Osteocyte (in vitro differentiated cells): ENCODE measurements at places on chromosomes 11 and 22. TPM values are rescaled to one million over a fixed set of nuclear protein-coding genes. Genes with fewer than 3 reads are reported as not detected.

DNA sequence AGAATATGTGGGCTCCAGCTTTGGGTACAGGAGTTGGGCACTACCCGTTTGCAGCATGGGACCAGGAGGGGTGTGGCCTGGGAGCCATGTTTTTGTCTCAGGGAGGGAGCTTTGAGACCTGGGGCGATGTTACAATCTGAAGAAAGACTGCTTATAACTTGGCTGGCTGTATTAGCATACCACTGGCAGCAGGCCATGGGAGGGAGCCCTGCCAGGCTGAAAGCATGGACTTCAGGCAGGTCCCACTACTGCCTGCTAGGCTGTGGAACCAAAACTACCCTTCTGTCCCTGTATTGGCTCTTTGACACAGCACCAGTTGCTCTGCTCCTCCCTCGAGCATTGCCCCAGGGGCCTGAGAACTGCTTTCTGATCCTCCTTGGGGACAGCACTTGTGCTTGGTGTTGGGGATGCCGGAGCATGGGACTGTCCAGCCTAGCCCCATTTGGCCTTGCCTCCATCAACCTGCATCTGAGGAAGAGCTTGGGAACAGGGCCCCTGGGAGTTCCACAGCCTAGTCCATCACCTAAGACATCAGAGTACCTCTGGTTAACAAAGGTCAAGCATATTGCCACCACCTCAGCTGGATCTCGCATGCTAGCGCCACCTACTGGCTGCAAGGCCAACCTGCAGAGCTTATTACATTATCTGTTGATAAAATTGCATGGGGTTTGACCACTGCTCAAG is 217.4 kb downstream of the SBF2 start:
- H3K27me3 ChIP-seq, result no peaks in the 10 kb centered on the region
- no peak for DNase-seq
- no peak overlapping the region for H3K27ac ChIP-seq

- no peak overlapping the region for H3K27ac ChIP-seq
- no peak for DNase-seq
- peaks cover 6% of the 10 kb centered on the region for H3K36me3 ChIP-seq
- H3K4me3 ChIP-seq, result no peak overlapping the region
- no peaks in the 10 kb centered on the region for H3K27me3 ChIP-seq
- H3K4me1 ChIP-seq, result no peaks in the 10 kb centered on the region
Measured at GRCh38 chr11:114386131-114386530, 14.2 kb downstream of the C11orf71 start.

MRGPRX4 gene
- not detected in 2 replicates for total RNA-seq

GRCh38 chr22:40982482-40983385 is 31.6 kb downstream of the RBX1 start:
- H3K27me3 ChIP-seq, result no peaks in the 10 kb centered on the region
- H3K4me3 ChIP-seq, result no peak overlapping the region
- DNase-seq, result no peak
- no peaks in the 10 kb centered on the region for H3K36me3 ChIP-seq
- H3K27ac ChIP-seq, result no peak overlapping the region

FOLH1 gene
- not detected in 2 replicates for total RNA-seq

DNA sequence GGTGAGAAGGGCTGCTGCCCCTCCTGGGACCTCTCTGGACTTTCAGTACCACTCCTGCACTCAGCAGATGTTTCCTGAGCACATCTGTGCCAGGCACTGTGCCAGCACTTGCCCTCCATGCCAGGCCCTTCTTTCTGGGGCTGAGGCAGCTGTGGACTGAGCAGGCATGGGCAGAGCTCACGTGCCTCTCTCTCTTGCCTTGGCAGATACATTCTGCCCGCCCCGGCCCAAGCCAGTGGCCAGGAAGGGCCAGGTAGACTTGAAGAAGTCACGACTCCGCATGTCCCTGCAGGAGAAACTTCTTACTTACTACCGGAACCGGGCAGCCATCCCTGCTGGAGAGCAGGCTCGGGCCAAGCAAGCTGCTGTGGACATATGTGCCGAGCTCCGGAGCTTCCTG is 8.3 kb upstream of the ATF4 start:
- H3K4me1 ChIP-seq, result peaks cover 4% of the 10 kb centered on the region
- no peak for DNase-seq
- no peaks in the 10 kb centered on the region for H3K27me3 ChIP-seq

GRCh38 chr22:37062376-37062675 is 10.8 kb downstream of the KCTD17 start:
- H3K4me3 ChIP-seq, result no peak overlapping the region
- H3K4me1 ChIP-seq, result no peaks in the 10 kb centered on the region

- no peak overlapping the region for H3K27ac ChIP-seq
- no peaks in the 10 kb centered on the region for H3K27me3 ChIP-seq
- no peak for DNase-seq
- no peak overlapping the region for H3K4me3 ChIP-seq
- peaks cover 31% of the 10 kb centered on the region for H3K36me3 ChIP-seq
- peaks cover 4% of the 10 kb centered on the region for H3K4me1 ChIP-seq
Measured at GRCh38 chr22:19039796-19040280, 82.4 kb downstream of the DGCR2 start.

DNA sequence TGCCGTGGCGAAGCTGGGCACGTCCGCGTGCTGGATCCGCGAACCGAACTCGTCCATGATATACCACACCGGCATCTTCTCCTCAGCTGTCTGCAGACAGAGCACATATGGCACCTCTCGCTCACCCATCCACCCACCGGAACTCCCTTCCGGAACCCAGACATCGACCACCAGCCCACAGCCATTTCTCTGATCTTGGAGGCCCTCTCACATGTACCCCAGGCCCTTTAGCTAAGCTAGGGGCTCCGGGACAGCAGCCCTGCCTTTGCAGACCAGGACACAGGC is 7.1 kb downstream of the TTLL12 start:
- DNase-seq, result no peak
- H3K4me1 ChIP-seq, result peaks cover 6% of the 10 kb centered on the region
- no peak overlapping the region for H3K27ac ChIP-seq
- H3K4me3 ChIP-seq, result no peak overlapping the region
- no peaks in the 10 kb centered on the region for H3K27me3 ChIP-seq

- H3K4me1 ChIP-seq, result peaks cover 49% of the 10 kb centered on the region
- peak overlapping the region; percentile 30 for H3K4me3 ChIP-seq
- no peaks in the 10 kb centered on the region for H3K36me3 ChIP-seq
- peak overlapping the region; percentile 95 for H3K27ac ChIP-seq
Measured at GRCh38 chr11:10900681-10901415, 43.0 kb upstream of the ZBED5 start.

MUC6 gene
- total RNA-seq, result not detected in 2 replicates

DNA sequence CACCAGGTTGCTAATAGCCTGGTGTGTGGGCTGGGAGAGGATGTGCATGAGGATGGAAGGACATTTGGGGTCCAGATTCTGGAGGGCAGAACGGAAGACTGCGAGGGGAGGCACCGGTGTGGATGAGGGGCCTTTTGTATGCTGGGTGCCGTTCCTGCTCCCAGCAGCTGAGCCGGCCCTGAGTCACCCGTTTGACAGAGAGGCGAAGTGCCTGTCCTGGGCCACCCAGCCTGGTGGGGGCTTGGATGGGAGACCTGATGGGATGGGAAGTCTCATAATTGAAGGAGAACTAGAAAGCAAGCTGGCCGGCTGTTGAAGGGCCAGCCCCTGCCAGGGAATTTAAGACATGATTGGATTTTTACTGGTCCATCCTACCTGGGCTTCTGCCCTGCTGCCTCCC is 10.8 kb downstream of the CACNA1I start:
- H3K27me3 ChIP-seq, result peaks cover 22% of the 10 kb centered on the region
- H3K27ac ChIP-seq, result no peak overlapping the region
- peaks cover 7% of the 10 kb centered on the region for H3K4me1 ChIP-seq
- no peak overlapping the region for H3K4me3 ChIP-seq
- no peaks in the 10 kb centered on the region for H3K36me3 ChIP-seq

- no peak overlapping the region for H3K4me3 ChIP-seq
- H3K27me3 ChIP-seq, result peaks cover 3% of the 10 kb centered on the region
- no peaks in the 10 kb centered on the region for H3K36me3 ChIP-seq
- no peak for DNase-seq
- no peak overlapping the region for H3K27ac ChIP-seq
Measured at GRCh38 chr11:14764579-14765527, 121.2 kb downstream of the PDE3B start.

DNA sequence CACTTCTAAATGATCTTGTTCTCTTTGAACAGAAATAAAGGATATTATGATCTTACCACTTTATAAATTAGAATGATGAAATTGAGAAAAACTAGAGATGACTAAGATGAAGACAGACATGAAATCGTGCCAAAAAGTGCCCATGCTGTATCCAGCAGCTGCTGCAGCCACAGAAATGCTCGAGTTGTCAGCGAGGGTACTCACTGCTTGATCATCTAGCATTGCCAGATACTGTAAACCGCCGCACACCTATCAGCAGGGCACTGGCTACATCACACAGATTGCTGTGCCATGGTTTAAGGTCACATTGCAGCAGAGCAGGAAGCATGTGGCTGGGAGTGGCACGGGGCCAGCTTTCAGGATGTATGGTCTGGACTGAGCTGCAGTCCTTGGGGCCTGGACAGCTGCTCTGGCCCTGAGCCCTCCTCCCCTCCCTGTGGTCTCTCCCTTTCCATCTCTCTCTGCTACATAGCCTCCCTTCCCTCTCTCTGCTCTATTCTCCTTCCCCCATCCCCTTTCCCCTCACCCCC is 51.0 kb upstream of the SEPTIN5 start:
- H3K36me3 ChIP-seq, result no peaks in the 10 kb centered on the region
- H3K4me1 ChIP-seq, result peaks cover 70% of the 10 kb centered on the region
- DNase-seq, result peak; percentile 92
- H3K27me3 ChIP-seq, result no peaks in the 10 kb centered on the region
- H3K4me3 ChIP-seq, result no peak overlapping the region

- H3K4me1 ChIP-seq, result peaks cover 14% of the 10 kb centered on the region
- H3K27ac ChIP-seq, result peak overlapping the region; percentile 73
- H3K27me3 ChIP-seq, result peaks cover 32% of the 10 kb centered on the region
- peak overlapping the region; percentile 92 for H3K4me3 ChIP-seq
- H3K36me3 ChIP-seq, result no peaks in the 10 kb centered on the region
- no peak for DNase-seq
Measured at GRCh38 chr22:24952837-24953383, 394 bp downstream of the KIAA1671 start.

DNA sequence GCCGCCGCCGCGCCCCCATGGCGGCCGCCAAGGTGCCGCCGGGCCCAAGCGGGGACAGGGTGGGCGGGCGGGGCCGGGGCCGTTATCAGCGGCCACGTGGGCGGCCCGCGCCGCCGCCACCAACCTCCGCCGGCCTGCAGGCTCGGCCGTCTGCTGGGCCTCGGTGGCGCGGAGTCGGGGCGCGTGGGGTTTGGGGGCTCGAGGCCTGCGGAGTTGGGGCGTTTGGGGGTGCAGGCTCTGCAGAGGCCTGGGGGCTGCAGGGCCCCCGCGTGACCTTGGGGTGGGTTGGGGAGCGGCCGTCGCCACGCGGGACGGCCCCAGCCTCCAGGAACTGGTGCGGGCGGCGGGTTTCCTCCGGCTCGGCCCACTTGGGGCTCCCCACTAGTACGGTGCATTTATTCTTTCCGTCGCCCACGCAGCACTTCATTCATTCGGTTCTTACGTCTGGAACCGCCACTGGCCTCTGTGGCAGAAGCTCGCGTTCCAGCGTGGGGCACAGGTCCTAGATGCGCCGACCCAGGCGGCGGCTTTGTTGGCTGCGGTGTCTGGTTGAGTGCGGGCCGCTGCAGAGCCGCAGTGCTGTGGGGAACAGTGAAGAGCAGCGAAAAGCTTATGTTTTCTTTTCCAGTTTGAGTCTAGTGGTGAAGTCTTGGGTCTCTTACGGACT is 740 bp upstream of the TRMT2A start:
- peaks cover 17% of the 10 kb centered on the region for H3K4me1 ChIP-seq
- H3K4me3 ChIP-seq, result peak overlapping the region; percentile 84
- no peaks in the 10 kb centered on the region for H3K27me3 ChIP-seq
- DNase-seq, result no peak
- H3K27ac ChIP-seq, result peak overlapping the region; percentile 75
- H3K36me3 ChIP-seq, result peaks cover 18% of the 10 kb centered on the region

DNA sequence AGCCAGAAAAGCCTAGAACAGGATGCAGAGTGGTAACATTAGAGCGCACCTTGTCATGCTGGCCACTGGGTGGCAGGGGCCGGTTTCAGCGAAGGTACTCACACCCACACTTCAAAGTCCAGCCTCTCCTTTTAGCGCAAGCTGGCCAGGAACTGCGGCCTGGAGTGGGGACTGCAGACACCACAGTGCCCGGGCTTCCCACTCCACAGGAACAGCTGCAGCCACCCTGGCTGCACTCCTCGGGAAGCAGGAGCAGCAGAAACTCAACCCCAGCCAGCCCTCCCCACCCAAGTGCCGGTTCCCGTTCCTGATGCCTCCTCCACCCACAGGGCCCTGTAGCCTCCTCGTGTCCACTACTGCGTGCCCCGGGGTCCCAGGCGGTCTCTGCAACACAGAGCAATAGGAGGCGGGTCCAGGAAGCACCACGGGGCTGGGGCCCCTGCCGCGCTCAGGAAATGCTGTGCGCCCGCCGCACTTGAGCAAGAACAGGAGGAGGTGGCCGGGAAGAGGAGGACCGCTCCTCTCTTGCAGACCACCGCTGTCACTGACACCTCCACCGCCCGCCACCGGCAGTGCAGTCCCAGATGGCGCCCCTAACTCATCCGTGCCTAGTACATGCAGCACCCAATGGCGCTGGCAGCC is 2.2 kb downstream of the RFPL2 start:
- H3K4me1 ChIP-seq, result peaks cover 13% of the 10 kb centered on the region
- DNase-seq, result no peak
- H3K4me3 ChIP-seq, result no peak overlapping the region
- H3K27me3 ChIP-seq, result no peaks in the 10 kb centered on the region
